ENCODE measurements at places on chromosomes 13 and 19.

GRCh38 chr13:95199896-95200295 lies 101.4 kb downstream of the ABCC4 start:
- DNase-seq: no peak

- DNase-seq: no peak
These were observed 8.0 kb downstream of the PDS5B start for GRCh38 chr13:32594157-32594738.

- DNase-seq: no peak
These were observed 27.4 kb upstream of the SPACA7 start for GRCh38 chr13:112348642-112349345.

- DNase-seq: no peak
These were observed 12.0 kb upstream of the KBTBD6 start for GRCh38 chr13:41144576-41144975.

All from renal cortex interstitium (tissue), 15 donors.